ENCODE measurements at places on chromosomes 3 and 15.

GRCh38 chr3:17354341-17354740, 388.1 kb downstream of the TBC1D5 start:
- no peak for DNase-seq

DNA sequence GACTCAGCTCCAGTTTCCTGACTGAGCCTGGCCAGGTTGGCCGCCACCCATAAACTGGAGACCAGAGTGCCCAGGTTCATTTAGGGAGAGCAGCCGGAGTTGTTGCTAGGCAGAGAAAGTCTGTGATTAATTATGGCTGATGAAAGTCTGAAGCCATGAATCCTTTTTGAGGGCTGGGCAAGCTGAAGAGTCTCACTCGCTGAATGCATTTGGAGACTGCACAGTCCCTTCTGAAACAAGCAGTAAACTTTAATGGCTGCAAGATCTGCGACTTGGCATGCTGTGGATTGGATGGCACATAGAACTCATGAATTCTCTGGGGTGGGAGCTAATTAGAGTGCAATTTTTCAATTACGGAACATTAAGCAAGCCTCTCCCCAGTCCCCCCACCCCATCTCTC, 282.1 kb downstream of the RPLP1 start:
- DNase-seq, result no peak

DNA sequence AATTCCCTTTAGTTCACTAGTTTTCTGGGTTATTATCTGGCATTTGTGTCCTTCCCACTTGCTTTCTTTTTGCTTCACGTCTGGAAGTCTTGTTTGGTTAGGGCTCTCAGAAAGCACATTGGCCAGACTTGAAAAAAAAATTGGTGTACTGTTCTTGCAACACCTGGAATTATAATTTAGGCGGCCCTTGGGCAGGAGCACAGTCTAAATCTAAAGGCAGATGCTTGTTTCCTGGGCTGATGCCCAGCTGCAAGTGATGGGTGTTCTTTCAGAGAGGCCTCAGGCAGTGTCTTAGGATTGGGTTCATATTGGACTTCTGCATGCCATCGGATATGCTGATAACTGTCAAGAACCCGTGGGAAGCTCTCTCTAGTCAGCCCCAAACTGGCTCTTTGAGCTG, 521.5 kb downstream of the PDCD6IP start:
- no peak for DNase-seq

DNA sequence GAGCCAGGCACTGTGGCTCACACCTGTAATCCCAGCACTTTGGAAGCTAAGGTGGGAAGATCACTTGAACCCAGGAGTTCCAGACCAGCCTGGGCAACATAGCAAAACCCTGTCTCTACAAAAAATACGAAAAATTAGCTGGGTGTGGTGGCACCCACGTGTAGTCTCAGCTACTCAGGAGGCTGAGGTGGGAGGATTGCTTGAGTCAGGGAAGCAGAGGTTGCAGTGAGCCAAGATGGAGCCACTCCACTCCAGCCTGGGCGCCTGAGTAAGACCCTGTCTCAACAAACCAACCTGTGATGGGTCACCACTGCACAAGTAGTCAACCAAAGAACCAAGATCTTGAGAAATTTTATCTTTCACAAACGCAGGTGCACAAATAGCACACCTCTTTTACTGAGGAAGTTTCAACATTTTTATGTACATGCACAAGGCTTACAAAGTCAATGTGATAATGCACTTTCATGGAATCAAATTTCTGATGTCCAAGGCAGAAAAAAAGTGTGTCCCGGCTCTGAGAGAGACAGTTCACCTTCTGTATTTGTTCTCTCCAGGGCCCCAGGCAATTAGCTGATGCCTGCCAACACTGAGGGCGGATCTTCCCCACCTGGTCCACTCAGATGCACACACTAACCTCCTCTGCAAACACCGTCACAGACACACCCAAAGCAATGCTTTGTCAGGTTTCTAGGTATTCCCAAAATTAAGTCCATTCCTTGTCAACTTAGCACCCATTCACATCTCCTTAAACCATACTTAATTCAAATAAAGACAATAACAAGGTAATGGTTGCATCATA, 12.4 kb downstream of the ACAA1 start:
- no peak for DNase-seq

DNA sequence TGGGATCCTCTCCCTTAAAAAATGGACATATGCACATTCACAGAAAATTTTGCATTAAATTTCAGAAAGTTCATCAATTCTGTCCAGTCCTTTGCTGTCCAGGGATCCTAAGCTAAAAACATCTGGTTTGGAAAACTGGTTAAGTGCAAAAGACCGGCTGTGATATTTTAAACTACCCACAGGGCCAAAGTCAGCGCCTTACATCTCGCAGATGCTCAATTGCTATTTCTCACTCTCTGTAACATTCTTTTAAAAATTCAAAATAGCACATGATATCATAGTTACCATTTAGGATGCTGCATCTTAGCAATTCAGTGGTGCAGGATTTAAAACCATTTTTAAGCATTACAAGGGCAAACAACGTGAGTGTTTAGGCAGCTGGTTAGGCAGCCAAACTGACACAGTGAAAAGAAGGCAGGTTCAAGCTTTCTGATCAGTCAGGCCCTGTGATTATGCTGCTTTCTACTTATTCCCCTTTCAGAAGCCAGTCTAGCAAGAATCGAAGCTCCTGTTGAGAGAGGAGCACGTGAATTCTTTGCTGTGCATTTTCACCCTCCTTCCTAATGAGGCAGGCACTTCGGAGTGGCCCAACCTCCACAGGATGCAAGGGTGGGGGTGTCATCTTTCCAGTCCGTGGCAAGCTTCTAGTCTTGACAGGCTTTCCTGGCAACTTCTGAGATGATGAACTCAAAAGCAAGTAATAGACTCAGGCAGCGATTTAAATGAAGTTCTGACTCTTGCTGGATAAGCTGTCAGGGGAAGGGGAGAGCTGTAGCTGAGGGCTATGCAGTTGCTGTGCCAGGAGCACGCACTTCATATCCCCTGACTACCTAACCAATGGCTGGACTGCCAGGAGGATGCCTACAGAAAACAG, 8.8 kb downstream of the PRICKLE2 start:
- no peak for DNase-seq

Measured in hypothalamus (tissue), 51 donors.